CD4-positive, alpha-beta T cell treated with Interleukin-15 for 4 hours (primary cell): ENCODE measurements at places on chromosomes 6 and 20.

- DNase-seq: no peak
Observed at GRCh38 chr6:156511570-156511969, 265.6 kb upstream of the ARID1B start.

DNA sequence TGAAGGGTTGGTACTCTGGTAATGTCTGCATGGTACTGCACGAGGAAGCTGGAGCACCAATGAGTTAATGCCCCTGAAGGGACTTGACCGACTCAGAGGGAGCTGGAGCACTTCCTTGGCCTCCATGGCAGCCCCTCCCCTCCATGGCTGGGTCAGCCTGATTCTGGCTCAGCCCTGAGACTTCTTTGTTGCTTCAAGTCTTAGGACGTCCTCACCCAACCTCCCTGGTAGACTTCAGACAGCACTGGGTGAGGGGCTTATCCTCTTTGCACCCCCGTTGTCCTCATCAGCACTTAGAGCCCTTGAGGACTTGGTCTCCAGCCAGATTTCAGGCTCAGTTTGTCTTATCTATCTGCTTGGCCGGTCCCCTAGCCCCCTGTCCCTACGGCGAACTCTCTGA, 16.4 kb upstream of the TAGAP start:
- DNase-seq: no peak

DNA sequence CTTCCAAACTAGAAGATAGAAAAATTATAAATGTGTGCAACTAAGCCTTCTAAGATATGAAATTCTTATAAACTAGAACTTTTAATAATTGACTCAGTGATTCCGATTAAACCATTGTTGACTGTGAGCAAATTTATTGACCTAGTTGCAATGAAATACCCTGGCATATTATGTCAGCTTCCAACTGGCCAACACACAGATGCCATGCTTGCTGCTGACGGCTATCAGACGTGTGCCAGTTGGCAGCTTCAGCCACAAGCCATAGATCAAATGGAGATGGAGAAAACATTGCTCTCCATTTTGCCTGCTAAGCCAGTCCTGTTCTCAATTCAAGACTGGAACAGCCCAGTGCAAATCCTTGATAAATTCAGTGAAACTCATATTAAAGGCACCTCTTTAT, 101.7 kb upstream of the HDGFL1 start:
- no peak for DNase-seq

GRCh38 chr6:127298475-127298874, 31.8 kb downstream of the RNF146 start:
- no peak for DNase-seq

- no peak for DNase-seq
Observed at GRCh38 chr20:45067558-45067957, 33.4 kb downstream of the KCNS1 start.

DNA sequence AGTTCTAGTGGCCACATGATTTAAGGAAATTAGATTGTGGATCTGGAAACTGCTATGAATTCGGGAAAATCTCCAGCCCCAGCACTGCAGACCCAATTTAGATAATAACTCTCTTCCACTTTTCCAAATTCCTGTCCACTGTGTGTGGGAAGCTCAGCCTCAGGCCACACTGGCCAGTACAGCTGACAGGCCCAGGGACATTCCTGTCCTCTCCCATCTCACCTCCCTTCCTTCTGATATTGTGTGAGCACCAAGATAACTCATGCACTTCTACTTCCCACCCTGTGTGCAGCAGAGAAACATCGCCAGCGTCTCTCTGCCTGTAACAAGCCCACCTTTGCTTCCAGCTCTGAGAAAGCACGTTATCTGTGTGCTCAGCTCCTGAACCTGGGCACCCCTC, 145.1 kb upstream of the RREB1 start:
- DNase-seq: no peak

GRCh38 chr20:8305449-8305978, 173.4 kb downstream of the PLCB1 start:
- DNase-seq: peak; percentile 81

- DNase-seq: no peak
Observed at GRCh38 chr20:50533061-50533460, 22.9 kb downstream of the PTPN1 start.

- no peak for DNase-seq
Observed at GRCh38 chr6:131784561-131784960, 23.3 kb upstream of the ENPP1 start.

- DNase-seq: no peak
Observed at GRCh38 chr6:148628251-148628650, 118.6 kb upstream of the UST start.

DNA sequence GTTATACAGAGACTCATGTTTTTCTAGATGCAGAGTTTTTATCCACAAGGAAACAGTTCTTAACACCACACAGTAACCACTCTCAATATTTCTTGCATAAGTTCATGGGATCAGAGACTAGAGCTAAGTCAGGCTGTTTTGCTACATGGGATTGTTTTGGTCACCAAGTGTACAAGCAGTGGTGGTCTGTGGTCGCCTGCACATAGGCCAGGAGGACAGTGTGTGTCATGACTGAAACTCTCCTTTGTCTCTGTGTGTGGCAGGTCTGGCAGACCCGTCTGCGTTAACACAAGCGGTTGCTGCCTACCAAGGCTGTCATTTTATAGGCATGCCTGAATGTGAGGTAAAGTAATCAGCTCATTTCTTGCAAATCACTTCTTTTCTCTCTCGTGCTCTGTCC, 18.9 kb downstream of the WRNIP1 start:
- no peak for DNase-seq

DNA sequence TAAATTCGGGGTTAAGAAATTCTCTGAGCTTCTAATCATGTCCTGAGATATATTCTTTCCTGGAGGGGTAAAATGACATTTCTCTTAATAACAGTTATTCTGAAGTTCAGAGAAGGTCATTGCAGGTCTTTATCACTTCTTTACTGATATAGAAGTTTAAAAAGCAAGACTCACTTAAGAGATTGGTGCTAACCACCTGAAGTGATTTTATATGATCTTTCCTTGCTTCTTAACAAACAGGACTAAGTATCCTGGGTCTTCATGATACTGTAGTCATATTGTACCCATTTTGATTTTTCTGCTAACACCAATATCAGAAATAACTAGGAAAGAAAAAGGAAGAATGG, 39.3 kb upstream of the PRDM1 start:
- no peak for DNase-seq

- DNase-seq: no peak
Observed at GRCh38 chr6:163960128-163960527, 545.6 kb downstream of the QKI start.

- DNase-seq: no peak
Observed at GRCh38 chr20:15496501-15497039, 1076.7 kb downstream of the KIF16B start.

DNA sequence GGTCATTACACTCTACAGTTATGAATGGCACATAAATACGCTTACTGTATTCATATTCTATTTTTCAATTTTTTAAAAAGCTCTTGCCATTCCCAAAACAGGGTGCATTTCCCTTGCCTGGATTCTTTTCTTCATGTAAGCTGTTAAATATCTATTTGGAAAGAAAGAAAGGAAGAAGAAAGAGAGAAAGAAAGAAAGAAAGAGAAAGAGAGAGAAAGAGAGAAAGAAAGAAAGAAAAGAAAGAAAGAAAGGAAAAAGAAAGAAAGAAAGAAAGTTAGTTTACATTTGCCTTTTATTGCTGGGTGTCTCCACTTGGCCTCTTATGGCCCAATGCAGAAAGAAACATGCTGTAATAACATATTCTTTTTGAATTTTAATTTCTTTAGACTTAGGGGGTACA, 165.9 kb upstream of the ATXN1 start:
- DNase-seq: no peak

- no peak for DNase-seq
Observed at GRCh38 chr6:115443825-115444478, 616.7 kb downstream of the FRK start.

DNA sequence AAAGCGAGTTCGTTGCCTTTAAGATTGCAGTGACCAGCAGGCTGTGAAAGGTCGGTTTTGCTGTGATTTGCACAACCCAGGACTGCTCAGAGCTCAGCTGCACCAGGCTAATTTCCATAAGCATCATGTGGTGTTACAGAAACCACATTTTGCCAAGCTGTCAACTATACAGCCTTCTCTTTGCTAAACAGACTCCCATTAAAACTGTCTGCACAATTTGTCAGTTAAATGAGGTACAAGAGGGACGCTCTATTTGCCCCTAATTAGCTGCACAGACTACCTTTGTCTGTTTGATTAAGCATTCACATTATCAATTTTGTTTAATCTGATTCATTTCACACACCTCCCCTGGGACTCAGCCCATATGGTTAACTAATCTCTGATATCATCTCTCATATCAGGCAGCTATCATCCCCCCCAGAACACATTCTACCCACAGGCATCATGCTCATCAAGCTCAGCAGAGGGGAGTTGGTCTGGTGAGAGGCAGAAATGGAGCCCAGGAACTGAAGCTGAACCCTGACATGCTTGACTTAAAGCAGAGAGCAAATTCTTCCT, 62.1 kb downstream of the OLIG3 start:
- no peak for DNase-seq

DNA sequence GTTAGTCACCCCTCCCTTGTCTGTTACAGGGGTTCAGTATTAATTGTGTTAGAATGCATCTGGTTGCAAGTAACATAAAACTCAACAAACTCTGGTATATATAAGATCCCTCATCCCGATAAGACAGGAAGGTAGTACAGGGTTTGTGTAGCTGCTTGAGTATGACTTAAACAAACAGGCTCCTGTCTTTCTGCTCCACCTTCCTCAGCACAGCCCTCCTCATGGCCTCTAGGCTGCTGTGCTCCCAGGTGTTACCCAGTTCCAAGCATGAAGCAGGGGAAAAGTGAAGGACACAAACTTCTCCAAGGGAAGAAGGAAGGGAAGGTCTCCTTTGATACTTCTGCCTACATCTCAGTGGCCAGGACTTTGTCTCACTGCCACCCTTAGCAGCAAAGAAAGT, 1.4 kb upstream of the RALGAPB start:
- no peak for DNase-seq

DNA sequence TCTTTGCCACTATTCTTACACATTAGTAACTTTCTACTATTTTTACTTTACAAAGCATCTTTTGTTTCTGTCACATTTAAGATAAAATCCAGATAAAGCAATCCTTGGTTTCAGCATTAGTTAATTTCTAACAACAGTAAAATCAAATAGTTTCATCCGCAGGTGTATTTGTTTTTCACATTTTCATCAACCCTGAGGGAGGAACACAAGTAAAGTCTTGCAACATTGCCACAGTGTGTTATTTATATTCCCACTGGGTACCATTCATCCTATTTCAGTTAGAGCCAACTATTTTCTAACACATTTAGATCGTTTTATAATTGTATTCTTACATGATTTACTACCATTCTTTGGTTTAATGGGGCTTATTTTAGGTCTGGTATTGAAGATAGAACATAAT, 908.7 kb upstream of the CITED2 start:
- no peak for DNase-seq

DNA sequence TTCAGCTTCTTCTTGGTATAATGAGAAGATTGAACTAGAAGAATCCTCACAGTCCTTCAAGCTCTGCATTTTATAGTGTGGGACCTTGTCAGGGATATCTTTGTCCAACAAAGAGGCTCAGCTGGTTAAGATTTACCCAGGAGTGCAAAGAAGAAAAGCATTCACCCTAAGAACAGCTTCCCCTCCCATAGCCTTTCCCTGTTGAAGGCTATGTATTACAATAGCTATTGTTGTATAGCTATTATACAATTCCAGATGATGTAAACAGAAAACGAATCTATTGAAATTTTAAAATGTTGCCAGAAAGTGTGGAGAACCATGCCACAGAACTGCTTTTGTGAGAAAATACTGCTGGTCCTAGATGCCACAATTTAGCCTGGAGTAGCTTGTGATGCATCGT, 85.5 kb upstream of the CNKSR3 start:
- DNase-seq: no peak

DNA sequence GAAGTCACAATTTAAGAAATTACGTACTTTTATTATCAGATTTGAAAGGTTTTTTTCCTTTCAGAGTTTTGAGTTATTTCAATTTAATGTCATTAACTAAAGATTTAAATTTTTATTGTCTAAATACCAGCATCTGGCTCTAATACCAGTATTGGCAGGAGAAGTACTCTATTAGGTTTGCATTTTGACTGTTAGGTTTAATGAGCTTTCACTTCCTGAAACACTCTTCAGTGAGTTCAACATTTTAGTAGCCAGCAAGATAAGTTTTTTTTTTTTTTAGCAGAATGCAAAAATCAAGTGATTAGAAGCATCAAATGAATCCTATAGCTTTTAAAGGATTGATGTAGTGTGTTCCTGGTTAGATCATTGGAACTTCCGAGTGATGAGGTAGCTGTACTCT, 34.0 kb upstream of the SCGN start:
- no peak for DNase-seq

- DNase-seq: no peak
Observed at GRCh38 chr6:71287038-71287437, 1.6 kb upstream of the OGFRL1 start.

GRCh38 chr6:11273406-11274065, 41.1 kb upstream of the NEDD9 start:
- no peak for DNase-seq

- DNase-seq: no peak
Observed at GRCh38 chr6:90100059-90100665, 196.5 kb downstream of the BACH2 start.

GRCh38 chr6:76702187-76702586, 629.7 kb upstream of the IMPG1 start:
- no peak for DNase-seq

GRCh38 chr6:47836046-47836445, 54.2 kb downstream of the OPN5 start:
- DNase-seq: no peak

- DNase-seq: no peak
Observed at GRCh38 chr20:62745952-62746288, 37.3 kb downstream of the NTSR1 start.

DNA sequence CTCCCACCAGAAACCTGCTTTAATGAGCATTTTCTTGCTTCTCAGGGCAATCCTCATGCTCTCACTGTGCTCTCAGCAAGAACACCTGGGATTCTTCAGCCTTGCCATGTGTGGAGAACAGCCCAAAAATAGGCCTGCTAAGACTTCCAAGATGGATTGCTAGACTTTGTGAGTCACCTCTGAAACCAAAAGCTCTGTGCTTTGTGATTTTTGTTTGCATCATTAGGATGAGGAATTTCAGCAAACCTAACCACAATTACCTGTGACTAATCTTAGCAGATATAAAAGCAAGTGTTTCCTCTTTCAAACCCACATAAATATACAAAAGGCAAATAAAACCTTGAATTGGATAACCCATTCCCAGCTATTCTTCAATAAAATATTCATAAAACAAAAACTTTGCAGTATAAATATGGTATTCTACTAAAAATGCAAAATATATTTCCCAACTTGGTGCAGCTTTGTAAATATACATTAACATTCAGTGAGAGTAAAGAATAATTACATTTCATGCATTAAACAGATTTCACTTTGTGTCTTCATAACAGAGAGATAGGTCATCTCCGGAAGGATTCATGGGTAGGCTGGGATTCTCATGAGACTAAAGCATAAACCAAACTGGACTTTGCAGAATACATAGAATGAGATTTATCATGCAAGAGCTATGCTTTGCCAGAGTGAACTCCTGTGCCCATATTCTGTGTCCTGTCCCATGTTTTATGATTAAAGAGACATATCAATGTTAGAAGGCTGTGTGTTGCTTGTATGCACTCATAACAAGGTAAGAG, 33.5 kb downstream of the TPBG start:
- no peak for DNase-seq

GRCh38 chr6:35078226-35078850, 62.8 kb downstream of the TCP11 start:
- DNase-seq: no peak
